ENCODE measurements at places on chromosomes 7 and 10. TPM values are rescaled to one million over a fixed set of nuclear protein-coding genes. Genes with fewer than 3 reads are reported as not detected.

DNA sequence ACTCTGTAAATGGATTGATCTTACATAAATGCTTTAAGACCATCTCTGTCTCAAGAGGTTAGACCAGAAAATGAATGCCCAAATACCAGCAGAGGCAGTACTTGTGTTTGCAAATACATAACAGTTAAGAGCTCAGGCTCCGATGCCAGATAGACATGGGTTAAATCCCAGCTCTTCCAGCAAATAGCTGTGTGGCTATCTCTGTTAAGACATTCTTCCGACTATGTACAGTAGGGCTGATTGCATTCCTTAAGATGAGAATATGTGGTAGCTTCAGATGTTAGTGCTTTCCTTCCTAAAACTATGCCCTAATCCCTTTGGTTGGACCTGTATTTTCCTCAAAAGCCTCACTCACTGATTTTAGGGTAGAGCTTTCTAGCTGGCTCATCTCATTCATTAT lies 2.2 kb downstream of the IDE start:
- DNase-seq, result no peak

- DNase-seq, result no peak
Observed at GRCh38 chr10:49037187-49037586, 78.1 kb downstream of the VSTM4 start.

DNA sequence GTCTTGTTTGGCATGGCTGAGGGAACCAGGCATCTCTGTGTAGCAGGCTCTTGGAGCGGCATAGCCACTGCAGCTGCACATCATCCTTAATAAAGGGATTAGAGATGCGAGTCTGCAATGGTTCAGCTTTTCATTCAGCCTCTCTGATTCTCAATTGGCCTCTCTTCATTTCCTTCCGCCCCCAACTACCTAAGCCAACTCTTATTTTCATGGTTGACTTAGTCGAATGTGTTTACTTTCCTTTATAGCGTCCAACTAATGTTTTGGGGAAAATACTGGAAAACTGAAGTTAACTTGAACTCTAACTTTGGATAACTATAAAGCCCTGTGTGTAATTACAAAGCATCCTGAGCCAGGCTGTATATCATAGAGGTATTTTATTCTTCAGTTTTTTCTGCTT lies 202.2 kb upstream of the KIAA1217 start:
- DNase-seq, result no peak

LGI1 gene
- not detected for total RNA-seq

DNA sequence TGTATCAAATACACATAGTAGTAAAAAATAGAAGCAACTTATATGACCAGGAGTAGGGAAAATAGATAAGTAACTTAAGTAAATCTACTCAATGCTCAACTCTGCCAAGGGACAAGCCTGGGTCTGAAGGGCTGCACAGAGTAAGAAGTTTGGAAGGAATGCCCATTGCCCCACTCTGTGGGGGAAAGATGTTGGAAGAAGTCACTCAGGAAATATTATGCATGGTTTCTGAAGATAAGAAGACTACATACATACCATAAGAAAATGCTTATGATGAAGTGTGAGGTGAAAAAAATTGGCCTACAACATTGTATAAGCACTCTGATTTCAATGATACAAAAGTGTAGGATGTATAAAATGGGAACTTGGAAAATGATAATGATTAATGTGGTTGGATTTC lies 54.0 kb downstream of the LAMB4 start:
- DNase-seq, result no peak

GRCh38 chr10:14904316-14904732 lies 25.7 kb downstream of the SUV39H2 start:
- DNase-seq, result no peak

- no peak for DNase-seq
Observed at GRCh38 chr7:49772916-49773217, 571 bp upstream of the VWC2 start.

HABP2 gene
- total RNA-seq, result under 0.01 TPM

DNA sequence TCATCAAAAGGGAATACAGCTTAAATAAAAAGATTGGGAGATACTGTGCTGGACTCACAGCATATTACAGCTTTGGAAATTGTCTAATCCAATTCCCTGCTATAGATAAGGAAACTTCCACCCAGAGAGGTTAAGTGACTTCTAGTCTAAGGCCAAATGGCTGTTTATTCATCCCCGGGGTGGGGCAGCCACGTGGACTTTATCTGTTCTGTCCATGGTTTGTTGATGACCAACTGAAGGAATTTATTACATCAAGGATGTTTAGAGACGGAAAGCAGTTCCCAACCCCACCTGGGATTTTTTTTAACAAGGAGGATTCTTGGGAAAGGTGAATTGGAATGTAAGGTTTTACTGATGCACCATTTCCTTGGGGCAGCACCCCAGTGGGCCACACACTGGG lies 88.6 kb downstream of the ATXN7L1 start:
- no peak for DNase-seq

- no peak for DNase-seq
Observed at GRCh38 chr7:108051454-108051853, 48.5 kb upstream of the LAMB1 start.

GRCh38 chr7:16801111-16801542 lies 3.7 kb downstream of the AGR2 start:
- DNase-seq, result no peak

- no peak for DNase-seq
Observed at GRCh38 chr7:94228223-94228622, 166.5 kb upstream of the COL1A2 start.

XRCC2 gene
- 2.0 TPM for total RNA-seq

DNA sequence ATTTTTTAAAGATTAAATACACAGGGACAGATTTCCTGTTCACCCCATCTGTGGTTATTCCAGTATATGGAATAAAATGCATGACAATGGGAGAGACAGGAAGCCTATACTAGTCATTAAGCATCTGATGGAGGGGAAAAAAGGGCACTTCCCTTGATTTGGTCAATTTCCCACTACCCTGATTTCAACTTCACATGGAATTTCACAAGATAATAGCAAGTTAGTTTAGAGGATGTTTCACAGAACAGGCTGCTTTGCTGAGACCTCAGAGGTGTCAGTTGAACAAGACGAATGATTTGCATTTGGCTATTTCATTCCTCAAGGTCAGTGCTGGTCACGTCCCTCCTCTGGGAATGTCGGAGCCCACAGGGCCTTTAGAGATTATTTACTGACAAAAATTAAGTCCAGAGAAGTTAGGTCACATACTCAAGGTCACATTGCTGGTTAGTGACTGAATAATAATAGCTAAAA lies 4.7 kb upstream of the ITPRIP start:
- DNase-seq, result no peak

GRCh38 chr10:91796331-91797047 lies 1.7 kb upstream of the TNKS2 start:
- DNase-seq, result no peak

GRCh38 chr7:875476-876076 lies 778 bp upstream of the GET4 start:
- no peak for DNase-seq

- DNase-seq, result no peak
Observed at GRCh38 chr10:78284381-78284780, 250.7 kb downstream of the RPS24 start.

GRCh38 chr10:35887685-35888084 lies 245.6 kb upstream of the FZD8 start:
- DNase-seq, result no peak

DNA sequence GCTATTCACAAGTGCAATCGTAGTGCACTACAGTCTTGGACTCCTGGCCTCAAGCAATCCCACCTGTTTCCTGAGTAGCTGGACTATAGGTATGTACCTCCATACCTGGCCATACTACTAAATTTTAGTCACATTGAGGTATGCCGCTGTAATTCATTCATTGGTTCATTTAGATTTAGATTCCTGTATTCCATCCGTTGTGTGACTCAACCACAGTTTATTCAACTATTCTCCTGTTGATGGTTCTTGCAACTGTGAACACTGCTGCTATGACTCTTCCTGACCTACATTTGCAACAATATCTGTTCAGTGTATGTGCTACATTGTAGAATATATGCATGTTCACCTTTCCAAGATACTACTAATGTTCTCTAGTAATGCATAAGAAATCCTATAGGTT lies 8.0 kb upstream of the ZCCHC24 start:
- no peak for DNase-seq
